Stimulated activated CD4-positive, alpha-beta T cell treated with anti-CD3 and anti-CD28 coated beads, TNF-alpha, amount 100 ng/mL, for 4 hours (primary cell): ENCODE measurements at places on chromosomes 1 and 21.

DNA sequence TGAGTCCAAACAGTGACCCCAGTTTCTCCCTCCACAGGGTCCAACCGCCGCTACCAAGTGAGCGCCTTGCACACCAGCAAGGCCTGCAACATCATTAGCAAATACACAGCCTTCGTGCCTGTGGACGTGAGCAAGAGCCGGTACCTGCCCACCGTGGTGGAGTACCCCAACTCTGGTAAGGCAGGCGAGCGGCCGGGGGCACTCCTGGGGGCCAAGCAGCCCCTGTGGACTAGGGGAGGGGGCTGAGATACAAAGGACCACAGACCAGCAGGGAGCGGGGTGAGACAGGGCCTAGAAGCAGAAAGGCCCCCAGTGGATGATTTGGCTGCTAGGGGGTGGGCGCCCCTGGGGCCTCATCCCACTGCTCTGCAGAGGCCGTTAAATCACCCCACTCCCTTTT lies 54.7 kb downstream of the VWA5B1 start:
- DNase-seq, result no peak

GRCh38 chr1:44673675-44674112 lies 587 bp downstream of the TMEM53 start:
- no peak for DNase-seq

DNA sequence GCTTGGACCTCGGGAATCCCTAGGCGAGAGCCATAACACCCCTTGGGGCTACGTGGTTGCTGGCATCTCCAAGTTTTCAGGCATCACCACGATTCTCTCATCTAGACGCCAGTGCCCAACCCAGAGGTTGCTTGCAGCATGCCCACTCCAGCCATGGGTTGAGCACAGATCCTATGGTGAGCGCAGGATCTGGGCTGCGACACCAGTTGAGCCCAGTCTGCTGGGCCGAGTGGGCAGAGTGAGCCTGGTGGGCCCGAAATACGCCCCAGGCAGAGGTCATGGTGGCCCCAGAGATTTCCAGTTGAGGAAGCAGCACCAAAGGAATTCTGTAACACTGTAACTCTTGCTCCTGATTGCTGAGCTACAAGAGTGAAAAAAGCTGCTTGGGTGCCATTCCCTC lies 46.1 kb upstream of the GRIK1 start:
- no peak for DNase-seq

DNA sequence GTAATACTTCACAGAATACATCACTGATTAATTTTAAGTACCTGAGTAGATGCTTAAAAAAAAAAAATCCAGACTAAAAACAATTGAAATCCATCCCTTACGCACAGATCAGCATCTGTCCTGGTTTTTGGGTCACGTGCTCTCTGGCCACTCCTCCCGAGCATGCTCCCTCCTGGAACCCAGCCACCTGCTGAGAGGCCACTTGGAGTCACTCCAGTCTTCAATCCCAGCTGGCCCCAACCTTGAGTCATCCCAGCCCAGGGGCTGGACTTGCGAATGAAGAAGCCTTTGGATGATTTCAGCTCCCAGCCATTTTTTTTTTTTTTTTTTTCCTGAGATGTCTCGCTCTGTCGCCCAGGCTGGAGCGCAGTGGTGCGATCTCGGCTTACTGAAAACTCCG lies 8.9 kb downstream of the MAP1LC3C start:
- DNase-seq, result no peak

DNA sequence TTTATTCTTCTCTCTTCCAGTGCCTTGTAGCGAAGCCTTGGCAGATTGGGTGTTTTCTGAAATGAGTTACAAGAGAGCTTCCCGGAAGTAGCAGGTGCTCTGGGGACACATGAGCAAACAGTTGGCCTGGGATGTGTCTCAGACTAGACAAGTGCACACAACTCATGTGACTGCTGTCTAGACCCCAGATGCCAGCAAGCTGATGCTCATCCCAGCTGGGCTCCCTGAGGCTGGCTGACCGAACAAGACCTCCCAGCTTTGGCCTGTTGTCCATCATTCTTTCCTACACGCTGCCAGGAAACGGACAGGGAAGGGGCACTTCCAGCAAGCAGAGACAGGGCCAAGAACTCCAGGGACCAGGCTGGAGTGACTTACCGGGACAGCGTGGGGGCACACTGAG lies 18.7 kb upstream of the CSF1 start:
- DNase-seq, result no peak

GRCh38 chr1:9731561-9731960 lies 80.0 kb downstream of the PIK3CD start:
- DNase-seq, result no peak

DNA sequence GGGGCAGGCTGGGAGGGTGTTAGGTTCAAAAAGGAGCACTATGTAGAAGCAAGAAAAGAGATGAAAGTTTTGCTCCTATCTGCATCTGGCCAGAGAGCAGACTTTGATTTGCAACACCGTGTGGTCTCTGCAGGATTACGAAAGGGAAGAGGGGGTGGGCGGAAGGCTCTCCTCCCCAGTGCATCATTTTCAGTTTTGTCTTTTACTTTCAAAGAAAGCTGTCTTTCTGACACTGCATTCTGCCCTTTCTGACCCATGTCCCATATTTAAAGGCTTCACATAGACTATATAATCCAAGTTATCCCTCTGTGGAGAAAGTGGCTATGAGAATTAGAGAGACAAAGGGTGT lies 126.5 kb downstream of the RHOU start:
- no peak for DNase-seq

DNA sequence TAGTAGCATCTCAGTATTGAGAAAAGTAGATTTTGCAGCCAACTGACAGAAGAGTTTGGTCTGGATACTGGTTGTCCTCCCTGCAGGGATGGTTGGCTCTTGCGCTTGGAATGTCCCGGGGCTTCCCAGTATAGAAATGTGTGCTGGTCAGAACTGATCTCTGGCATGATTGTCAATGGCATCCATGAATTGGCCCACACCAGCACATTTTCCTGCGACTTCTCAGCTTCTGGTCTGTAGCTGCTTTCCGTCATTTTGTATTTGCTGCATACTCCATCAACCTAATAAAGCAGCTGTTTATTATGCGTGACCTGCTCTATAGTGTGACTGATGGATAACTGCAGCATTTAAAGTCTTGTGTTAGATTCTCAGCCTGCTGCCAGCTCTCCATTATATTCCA lies 203.7 kb downstream of the S1PR1 start:
- no peak for DNase-seq

- DNase-seq, result no peak
Observed at GRCh38 chr1:67599085-67599484, 85.9 kb upstream of the GADD45A start.

DNA sequence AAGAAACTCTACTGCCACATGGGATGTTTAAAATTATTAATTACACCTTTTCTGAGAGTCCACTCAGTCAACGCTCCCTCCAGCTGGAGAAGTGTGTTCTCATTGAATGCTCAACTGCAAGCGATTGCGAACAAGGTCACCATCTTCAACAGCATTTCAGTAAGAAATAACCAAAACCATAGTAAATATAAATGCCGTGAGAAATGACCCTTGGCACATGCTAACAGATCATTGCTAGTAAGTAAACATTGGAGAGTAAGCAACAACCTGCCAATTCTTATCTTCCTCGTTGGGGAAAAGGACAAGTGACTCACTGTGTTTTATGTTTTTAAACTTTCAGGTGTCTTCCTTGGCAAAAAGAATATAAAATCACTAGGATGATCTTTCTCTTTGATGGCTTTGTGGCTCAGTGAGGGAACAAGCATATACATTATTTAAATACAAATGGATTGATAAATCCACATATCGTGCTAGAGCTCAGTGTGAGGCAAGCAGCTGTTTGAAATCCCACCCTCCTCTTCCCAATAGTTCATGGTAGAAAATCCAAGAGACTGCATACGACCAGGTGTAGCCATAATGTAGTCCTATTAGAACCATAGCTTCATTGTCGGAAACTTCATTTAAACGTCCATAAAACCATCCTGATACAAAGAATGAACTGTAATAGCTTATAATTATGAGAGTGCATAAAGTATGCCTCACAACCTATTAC lies 214.6 kb downstream of the GRIK1 start:
- no peak for DNase-seq

GRCh38 chr1:33986390-33987095 lies 122.7 kb downstream of the HMGB4 start:
- no peak for DNase-seq

DNA sequence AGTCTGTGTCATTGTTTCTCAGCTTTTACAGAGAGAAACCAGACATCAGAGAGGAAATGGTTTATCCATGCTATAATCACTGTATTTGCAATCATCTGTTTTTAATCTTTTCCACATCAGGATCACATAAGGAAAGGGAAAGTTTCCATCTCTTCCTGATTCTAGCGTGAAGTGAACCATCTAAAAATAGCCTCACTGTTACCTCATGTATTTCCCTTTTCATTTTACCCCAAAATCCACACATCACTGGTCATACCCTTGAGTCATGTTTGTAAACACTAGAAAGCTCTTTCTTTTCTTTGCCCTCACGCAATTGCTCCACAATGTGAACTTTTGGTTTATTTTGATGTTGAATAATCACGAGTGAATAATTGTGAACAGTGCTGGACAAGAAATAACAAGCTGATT lies 146.0 kb downstream of the PLA2G4A start:
- DNase-seq, result no peak

DNA sequence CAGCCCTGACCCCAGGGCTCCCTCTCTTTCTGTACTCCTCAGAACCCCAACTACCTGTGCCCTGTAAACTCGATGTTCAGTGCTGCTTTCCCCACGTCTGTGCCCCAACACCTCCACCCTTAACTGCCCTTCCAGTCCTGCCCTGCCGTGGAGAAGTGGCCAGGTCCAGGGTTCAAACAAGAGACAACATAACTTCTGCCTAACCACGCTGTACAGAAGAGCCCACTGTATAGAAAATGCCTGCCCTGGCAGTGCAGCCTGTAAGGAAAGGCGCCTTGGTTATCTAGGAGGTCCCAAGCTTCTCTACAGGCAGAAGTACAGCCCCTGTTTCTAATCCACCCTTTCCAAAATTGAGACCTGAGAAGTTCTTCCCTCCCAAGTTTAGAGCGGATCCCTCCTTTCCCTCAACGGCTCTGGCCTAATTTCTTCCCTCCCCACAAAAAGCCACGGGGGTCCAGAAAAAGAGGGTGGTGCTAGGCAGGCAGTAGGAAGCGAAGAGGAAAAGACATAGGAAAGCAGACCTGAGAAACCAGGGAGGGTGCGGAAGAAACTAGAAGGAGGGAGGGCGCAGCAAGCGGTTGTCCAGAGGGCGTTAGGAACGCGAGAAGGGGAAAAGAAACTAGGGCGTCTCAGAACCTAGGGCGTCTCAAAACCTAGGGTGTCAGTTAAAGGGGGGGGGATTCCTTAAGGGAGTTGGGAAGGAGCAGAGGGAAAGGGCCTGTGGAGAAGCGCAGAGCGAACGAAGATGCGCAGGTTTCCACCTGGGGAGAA lies 3.2 kb downstream of the DMRTA2 start:
- DNase-seq, result no peak

GRCh38 chr1:216111842-216112241 lies 311.4 kb downstream of the USH2A start:
- DNase-seq, result no peak

- DNase-seq, result no peak
Observed at GRCh38 chr1:188295157-188295556, 1466.4 kb downstream of the PLA2G4A start.

GRCh38 chr1:145855426-145855948 lies 3.4 kb downstream of the PIAS3 start:
- no peak for DNase-seq

DNA sequence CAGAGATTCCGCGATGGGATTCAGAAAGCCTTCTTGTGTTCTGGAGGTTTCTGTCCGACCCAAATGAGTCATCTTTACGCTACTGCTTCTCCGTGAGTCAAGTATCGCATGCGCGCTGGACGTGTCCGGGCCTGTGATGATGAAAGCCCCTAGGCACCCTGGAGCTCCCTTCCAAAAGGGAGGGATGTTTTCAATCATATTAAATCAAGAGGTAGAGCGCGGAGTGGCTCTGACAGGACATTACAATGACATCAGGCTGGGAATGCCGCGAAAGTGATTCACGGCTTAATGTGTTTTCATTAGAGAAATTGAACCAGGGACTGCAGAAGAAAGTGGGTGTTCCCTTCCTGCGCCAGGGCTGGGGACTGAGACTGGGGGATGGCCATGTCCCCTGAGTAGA lies 48.5 kb downstream of the AJAP1 start:
- no peak for DNase-seq

DNA sequence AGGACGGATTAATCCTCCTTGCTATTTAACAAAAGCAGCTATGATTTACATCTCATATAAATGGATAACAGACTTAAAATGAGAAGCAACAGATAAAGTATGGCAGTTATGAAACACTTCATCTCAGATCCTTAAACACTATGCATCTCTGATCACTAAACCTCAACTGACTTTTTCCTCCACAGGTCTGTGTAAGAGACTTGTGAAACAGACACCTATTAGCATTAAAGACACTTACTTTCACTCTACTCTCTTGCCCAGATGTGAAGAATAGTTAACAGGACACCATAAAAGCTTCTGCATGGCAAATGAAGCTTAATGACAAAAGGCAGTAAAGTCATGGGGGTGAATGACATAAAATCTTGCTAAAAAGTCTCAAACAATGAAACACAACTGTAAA lies 6.2 kb downstream of the LIN9 start:
- DNase-seq, result no peak

GRCh38 chr1:224387302-224387912 lies 30.7 kb downstream of the CNIH4 start:
- no peak for DNase-seq

DNA sequence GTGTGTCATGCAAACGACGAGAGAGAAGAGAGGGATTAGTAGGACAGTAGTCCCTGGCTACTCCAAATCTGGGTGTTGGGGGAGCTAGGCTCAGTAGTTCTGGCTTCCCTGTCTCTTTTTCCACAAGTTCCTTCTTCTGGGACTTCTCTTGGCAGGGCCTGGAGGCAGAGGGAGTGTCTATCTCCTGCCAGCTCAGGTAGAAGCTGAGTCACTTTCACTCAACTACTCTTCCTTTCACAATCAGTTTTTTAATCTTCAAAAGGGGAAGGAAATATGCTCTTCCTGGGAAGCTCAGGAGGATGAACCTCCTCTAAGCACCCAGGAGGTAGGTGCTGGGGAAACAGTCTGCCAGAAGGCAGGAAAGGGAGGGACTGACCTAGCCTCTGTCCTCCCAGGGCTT lies 35.2 kb upstream of the MAGOH start:
- DNase-seq, result no peak
